ENCODE measurements at places on chromosomes 13 and 19.

GRCh38 chr13:111429064-111429558, 108.7 kb downstream of the TEX29 start:
- DNase-seq = no peak

DNA sequence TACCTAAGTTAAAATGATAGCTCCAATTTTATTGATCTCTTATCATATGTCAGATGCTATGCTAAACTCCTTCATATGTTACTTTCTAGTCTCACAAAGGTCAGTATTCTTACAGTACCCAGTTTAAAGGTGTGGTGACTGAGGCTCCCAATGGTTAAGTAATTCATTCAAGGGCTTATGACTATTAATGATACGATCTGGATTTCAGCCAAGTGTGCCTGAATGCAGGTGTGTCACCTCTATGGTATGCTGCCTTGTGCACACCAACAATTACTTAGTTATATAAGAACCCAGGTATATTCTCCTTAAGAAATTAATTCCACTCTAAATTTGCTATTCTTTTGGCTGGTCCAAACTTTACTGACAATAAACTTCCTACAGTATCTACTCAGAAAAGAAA, 84.6 kb upstream of the TRPC4 start:
- DNase-seq = no peak

DNA sequence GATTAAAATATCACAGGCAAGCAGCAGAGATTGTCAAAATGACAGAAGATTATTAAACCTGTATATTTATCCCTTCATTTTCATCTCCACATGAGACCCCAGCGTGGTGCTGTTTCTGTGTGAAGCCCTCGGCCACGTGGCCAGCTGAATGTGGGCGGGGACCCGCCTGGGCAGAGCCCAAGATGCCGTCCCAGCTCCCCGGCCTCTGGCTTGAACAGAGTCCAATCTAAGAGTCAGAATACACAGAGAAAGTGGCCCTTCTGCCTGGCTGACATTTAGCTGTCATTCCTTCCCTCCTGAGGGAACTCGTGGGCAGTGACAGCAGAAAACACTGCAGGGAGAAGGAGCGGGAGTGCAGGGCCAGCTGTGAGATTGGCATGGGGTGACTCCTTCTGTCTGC, 34.9 kb upstream of the UQCRFS1 start:
- DNase-seq = no peak

DNA sequence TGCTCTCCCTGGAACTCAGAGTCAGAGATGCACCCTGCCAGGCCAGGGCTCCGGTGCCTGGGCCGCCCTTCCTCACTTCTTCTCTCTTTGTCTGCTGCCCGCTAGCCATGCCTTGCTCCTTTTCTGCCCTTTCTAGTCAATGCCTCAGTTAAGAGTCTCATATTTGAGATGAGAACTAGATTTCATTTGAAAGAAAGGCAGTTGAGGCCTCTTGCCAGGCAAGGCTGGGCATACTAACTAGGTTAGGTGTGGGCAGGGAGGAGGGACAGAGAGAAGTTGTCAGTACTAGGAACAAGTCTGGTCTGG, 341.6 kb downstream of the DNAJC15 start:
- no peak for DNase-seq

- no peak for DNase-seq
These were observed 155.5 kb upstream of the STARD13 start for GRCh38 chr13:33441015-33441414.
